ENCODE measurements at places on chromosomes 2 and 18.

- no peak for DNase-seq
Observed at GRCh38 chr2:179177694-179178093, 86.9 kb downstream of the SESTD1 start.

GRCh38 chr2:44623622-44624351, 262.0 kb downstream of the CAMKMT start:
- DNase-seq = no peak

DNA sequence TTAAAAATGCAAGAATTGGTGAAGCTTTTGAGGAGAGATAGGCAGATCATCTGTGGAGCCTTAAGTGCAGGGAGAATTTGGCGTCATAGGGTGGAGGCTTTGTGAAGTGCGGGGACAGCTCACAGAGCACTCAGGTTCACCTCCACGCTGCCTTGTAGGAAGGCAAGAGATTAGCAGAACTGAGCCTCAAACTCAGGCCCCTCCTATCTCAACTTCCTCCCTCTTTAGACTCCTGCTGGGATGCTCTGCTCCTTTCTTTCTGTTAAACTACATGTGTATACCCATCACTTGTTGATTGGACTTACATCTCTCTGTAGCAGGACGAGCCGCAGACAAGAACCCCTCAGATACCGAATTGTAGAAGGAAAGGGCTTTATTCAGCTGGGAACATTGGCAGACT, 422.2 kb downstream of the SETBP1 start:
- no peak for DNase-seq

DNA sequence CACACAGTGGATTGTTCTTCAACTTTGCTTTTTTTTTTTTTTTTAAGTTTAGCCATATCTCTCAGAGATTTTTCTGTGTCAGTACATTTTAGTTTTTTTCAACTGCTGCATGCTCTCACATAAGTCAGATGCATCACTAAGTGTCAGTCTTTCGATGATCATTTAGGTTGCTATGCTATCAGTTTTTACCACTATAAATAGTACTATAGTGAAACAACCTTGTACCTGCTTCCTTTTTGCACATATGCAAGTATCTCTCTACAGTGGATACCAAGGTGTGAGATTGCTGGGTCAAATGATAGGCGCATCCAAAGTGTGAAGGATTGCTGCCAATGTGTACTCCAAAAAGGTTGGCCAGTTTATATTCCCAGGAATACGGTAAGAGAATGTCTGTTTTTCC, 33.5 kb upstream of the MAP4K3 start:
- DNase-seq = no peak

DNA sequence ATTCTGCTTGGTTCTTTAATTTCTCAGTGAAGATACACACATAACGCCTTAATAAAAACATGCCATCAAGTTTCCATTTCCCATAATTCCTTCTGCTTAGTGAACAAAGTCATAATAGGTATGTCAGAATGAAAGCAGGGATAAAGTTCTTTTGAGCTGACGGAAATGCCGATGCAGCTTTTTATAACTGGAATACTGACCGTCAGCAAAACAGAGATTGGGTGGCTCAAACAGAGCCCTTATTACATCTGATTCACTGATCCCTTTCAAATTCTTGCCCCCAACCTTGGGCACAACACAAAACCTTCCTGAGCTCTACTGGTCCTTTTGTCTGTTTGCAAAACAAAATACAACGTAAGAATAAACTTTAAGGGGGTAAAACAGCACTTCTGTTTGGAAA, 140.4 kb downstream of the CDH2 start:
- no peak for DNase-seq

DNA sequence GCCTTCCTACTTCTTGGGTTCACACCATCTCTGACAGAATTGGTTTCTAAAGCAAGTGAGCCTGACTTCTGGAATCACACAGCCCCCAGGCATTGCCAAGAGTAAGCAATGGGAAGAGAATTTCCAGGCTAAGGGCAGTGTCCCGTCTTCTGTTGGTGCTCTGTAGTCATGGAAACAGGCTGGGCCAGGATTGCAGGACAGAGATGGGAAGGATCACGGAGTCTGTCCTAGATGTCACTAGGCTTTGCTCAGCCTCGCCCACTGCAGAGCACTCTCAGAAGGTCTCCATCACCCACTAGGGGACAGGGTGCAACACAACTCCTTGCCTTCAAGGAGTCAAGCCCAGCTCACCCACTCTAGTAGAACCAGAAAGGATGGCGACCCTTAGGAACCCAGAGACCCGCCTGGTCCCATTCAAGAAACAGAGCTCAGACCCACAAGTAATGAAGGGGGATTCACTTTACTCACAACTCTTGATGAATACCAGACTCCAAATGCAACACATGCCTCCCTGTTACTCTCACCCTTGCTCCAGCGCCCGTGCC, 48.6 kb upstream of the TEX51 start:
- no peak for DNase-seq

- no peak for DNase-seq
Observed at GRCh38 chr2:203200866-203201265, 38.0 kb upstream of the CYP20A1 start.

GRCh38 chr2:68645523-68645922, 2.1 kb downstream of the PROKR1 start:
- DNase-seq = no peak

DNA sequence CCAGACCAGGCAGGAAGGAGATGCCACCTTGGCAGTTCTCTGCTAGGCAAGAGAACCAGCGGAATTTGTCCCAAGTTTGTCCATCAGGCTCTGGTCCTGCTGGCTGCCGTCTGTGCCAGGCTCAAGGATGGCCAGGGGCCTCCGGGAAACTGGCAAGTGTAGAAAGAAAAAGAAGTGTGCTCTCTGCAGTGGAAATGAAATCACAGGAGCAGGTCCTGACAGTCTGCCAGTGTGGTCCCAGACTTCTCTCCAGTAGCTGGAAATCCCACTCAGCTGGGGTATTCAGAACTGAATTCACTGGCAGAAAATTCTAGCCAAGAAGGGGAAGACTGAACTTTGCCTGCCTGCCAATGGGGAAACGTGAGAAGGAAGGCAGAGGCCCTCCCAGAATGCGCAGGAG, 91.0 kb downstream of the STPG4 start:
- DNase-seq = no peak

DNA sequence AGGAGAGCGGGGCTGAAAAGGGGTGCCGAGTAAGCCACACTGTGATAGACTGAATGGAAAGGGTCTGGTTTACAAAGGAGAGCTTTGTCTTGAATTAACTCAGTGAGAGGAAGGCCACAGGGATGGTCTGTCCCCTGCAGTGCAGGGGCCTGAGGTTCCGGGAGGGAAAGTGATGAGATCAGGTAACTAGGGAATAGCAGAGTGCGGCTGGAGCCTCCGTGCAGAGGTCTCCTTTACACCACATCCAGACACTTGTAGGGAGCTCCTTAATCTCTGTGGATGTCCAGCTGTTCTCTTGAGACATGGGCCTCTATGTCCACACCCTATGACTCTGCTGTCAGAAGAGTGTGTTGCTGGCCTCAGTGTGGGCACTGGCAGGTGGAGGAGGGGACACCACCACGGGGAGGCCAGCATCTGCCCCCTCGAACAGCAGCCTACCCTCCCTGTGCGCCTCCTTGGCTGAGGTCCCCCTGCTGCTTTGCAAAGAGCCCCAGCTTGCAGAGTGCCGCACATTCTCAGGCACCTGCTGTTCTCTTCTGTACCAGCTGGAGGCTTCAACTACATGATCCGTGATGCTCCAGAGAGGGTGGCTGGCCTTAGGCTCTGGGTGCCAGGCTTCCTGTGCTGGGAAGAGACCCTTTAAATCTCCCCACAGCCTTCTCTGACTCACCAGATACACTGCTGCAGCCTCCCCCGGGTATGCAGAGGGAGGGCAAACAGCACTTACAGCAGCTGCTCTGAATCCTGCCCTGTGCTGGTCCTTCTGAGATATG, 25.9 kb downstream of the ENOSF1 start:
- DNase-seq = peak; percentile 27
